ENCODE measurements at places on chromosomes 3 and 15.

- H3K4me1 ChIP-seq: peaks cover 37% of the 10 kb centered on the region
- DNase-seq: peak; percentile 84
- H3K4me3 ChIP-seq: peak overlapping the region; percentile 81
- no peaks in the 10 kb centered on the region for H3K27me3 ChIP-seq
These were observed 951 bp downstream of the FNDC3B start for GRCh38 chr3:172040078-172040980.

DNA sequence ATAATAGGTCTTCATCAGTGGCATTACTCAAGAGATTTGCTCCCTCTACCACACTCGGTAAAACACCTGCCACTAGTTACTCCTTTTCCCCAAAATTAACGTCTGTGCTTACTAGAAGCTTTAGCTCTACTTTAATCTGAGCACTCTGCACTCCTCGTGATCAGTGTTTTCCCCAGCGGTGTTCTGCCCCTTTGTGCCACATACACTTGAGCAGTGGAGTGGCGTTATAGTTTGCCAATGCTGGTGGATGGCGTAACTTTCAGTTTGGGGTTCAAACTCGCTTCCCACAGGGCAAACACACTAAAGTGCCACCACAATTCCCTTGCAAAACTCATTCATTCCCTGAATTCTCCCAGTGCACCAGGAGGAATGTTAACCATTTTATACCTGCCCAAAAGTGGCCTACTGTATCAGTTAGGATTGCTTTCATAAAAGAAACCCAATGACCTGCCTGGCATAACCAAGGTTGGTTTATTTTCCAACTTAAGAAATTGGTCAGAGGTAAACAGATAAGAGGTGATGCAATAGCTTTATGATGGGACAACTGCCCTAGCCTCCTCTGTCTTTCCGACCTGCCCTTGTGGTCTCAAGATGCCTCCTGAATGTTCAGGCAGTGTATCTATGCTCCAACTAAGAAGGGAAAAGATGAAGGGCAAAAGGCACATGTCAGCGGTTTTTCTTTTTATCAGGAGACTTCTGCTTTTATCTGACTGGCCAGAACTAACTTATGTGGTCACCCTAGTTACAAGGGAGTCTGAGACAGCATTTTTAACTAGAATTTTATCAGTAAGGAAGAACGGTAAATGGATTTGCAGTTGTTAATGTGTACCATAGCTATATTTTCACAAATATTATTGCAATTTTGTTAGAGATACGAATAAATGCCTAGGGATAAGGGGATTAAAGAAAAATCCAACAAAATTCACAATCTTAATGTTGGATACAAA, 83.9 kb downstream of the FSIP1 start:
- H3K27ac ChIP-seq: peak overlapping the region; percentile 80
- peak; percentile 79 for DNase-seq
- H3K36me3 ChIP-seq: no peaks in the 10 kb centered on the region
- H3K4me1 ChIP-seq: peaks cover 14% of the 10 kb centered on the region
- H3K4me3 ChIP-seq: no peak overlapping the region

DNA sequence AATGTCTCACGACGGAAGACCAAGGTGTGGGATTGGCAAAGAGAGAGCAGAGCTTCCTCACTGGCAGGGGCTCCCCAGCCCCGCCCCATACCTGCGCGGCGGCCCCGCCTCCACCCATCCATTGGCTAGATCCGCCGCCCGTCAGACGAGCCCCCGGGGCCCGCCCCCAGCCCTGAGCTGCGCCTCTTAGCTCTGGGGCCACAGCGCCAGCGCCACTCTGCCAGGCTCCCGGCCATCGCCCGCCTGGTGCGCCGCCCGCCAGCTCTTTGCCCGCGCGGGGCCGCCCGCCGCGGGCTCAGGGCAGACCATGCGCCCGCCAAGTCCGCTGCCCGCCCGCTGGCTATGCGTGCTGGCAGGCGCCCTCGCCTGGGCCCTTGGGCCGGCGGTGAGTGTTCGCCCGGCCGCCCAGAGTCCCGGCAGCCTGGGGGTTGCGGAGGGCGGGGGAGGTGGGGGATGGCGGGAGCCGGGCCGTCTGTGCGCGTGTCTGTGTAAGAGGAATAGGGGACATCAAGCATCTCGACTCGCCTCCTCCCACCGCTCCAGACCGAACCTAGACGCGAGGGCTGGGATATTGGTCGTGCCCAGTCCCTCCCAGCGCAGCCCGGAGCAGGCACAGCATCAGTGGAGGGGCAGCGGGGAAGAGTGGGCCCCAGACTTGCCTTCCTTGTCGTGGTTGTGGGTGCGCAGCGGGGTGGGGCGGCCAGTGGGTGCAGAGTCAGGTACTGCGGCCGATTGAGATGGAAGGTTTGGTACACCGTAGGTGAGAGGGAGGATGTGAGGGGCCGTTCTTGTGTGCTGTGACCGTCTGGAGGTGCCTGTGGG, at the start of gene VIPR1:
TSS of gene VIPR1 (plus strand) at position 215 of the 822 bp plus-strand sequence. CDS start at position 308, 93 bp downstream.
- H3K36me3 ChIP-seq: no peaks in the 10 kb centered on the region
- H3K27me3 ChIP-seq: peaks cover 52% of the 10 kb centered on the region
- H3K4me1 ChIP-seq: peaks cover 4% of the 10 kb centered on the region
- peak; percentile 83 for DNase-seq
- no peak within 1 kb of the TSS for H3K27ac ChIP-seq

- H3K4me1 ChIP-seq: peaks cover 8% of the 10 kb centered on the region
- H3K27ac ChIP-seq: no peak overlapping the region
- no peak overlapping the region for H3K4me3 ChIP-seq
- no peak for DNase-seq
These were observed 45.1 kb upstream of the FGD5 start for GRCh38 chr3:14773691-14774128.

DNA sequence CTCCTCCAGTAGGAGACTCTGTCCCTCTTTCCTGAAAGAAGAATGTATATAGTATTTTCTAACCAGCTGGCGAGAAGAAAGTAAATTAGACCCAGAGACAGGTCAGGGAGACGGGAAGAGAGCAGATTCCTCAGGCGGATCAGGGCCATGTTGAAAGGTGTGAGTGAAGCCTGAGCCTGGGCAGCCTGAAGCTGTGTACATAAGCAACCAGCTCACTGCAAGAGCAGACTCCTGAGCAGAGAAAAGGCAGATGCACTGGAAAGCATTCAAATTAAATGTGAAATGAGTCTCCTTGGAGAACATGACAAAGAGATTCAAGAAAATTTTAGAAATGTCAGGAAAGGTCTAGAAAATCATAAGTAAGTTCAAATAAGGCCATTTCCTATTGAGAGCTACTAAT, 165.8 kb downstream of the GOLIM4 start:
- no peaks in the 10 kb centered on the region for H3K27me3 ChIP-seq
- no peaks in the 10 kb centered on the region for H3K4me1 ChIP-seq
- H3K36me3 ChIP-seq: no peaks in the 10 kb centered on the region
- H3K27ac ChIP-seq: no peak overlapping the region

DNA sequence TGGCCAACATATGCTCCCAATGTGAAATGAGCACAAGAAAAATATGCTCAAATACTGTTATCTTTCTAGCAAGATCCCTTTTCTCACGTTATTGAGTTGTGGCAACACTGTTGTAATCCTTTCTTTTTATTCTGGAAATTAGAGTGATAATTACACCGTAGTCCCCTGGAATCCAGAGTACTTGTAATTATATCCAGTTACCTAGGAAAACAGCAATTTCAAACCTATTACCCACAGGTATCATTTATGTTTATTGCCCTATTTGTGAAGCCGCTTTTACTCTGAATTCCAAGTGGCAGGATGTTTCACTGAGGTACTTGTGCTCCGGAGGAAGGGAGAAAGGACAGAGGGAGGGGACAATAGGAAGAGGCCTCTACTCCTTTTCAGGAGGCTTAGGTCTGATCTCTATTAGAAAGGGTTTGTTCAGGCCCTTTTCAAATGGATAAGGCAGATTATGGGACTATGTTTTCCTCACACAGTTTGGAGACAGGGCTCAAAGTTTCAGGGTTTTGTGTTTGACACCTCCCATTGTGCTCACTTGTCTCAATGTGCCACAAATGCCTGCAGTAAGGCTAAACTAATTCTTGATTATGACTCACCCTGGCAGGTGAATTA, 646.6 kb downstream of the TUSC7 start:
- H3K27me3 ChIP-seq: no peaks in the 10 kb centered on the region
- H3K36me3 ChIP-seq: no peaks in the 10 kb centered on the region

GRCh38 chr3:23252122-23252521, 49.0 kb downstream of the UBE2E2 start:
- H3K27ac ChIP-seq: no peak overlapping the region
- no peaks in the 10 kb centered on the region for H3K4me1 ChIP-seq
- no peaks in the 10 kb centered on the region for H3K27me3 ChIP-seq
- DNase-seq: no peak
- no peak overlapping the region for H3K4me3 ChIP-seq
- H3K36me3 ChIP-seq: no peaks in the 10 kb centered on the region

DNA sequence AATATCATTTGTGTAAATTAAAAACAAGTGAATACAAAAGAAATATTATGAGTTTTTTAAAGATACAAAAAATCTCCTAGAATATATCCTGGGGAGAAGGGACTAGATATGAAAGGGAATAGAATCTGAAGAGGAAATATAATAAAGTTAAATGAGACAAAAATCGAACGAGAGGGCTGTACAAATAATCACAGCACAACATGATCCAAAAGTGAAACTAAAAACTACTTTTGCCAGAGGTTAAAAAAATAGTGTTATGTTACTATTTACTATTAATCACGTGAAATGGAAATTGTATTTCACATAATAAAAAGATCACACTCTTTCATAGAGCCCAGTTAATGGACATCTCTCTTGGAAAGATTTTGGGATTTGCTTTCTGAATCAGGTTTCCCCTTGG, 28.6 kb downstream of the CGGBP1 start:
- DNase-seq: no peak
- no peak overlapping the region for H3K27ac ChIP-seq
- H3K36me3 ChIP-seq: no peaks in the 10 kb centered on the region
- peaks cover 7% of the 10 kb centered on the region for H3K4me1 ChIP-seq
- no peaks in the 10 kb centered on the region for H3K27me3 ChIP-seq
- H3K4me3 ChIP-seq: no peak overlapping the region

DNA sequence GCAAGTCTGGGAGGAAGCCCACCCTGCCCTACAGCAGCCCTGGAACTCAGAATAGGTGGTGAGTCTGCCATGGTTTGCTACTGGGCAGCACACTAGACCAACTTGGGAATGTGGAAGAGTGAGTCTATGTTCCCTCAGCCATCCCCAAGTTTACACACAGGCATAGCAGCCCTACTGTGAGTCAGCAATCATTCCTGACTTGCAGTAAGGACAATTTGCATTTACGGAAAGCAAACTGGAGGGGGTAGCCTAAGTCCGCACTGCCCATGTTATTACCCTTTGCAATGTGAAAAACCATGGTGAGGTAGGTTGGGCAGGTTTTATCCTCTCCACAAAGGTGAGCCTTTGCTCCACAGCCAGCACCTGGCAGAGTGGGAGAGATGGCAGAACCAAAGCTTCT, 4.6 kb downstream of the TCTA start:
- H3K27me3 ChIP-seq: no peaks in the 10 kb centered on the region
- peaks cover 14% of the 10 kb centered on the region for H3K4me1 ChIP-seq
- peak; percentile 2 for DNase-seq

DNA sequence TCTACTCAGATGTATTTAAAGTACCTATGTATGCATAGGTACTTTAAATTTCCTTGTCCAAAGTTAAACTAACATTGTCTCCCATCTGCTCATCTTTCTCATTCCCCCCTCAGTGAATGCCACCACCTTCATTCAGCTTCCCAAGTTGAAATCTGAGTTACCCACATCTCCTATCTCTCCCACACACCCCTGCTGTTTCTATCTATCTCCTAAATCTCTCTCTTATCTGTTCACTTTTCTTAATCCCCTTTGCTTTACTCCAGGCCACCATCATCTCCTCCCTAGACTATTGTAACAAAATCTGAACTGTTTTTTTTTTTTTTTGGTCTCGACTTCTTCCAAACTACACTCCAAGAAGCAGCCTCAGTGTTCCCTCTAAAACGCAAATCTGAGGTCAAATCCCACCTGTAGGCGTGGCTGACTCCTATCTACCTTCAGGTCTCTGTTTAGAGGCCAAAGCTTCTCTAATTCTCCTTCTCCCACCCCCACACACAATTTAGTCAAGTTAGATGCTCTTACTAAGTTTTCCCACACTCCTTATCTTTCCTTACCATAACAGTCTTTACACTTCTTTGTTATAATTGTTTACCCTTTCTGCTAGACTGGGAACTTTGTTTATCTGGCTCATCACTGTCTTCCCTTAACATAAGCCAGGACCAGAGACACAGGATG, 3.5 kb upstream of the NEO1 start:
- H3K36me3 ChIP-seq: no peaks in the 10 kb centered on the region
- H3K27me3 ChIP-seq: peaks cover 10% of the 10 kb centered on the region

- no peaks in the 10 kb centered on the region for H3K36me3 ChIP-seq
- peak within 1 kb of the TSS; percentile 52 for H3K27ac ChIP-seq
- peaks cover 4% of the 10 kb centered on the region for H3K4me1 ChIP-seq
These were observed at the start of gene GXYLT2 for GRCh38 chr3:72887705-72888545. TSS of gene GXYLT2 (plus strand) at chr3:72888046. CDS start at chr3:72888234, 188 bp downstream.

DNA sequence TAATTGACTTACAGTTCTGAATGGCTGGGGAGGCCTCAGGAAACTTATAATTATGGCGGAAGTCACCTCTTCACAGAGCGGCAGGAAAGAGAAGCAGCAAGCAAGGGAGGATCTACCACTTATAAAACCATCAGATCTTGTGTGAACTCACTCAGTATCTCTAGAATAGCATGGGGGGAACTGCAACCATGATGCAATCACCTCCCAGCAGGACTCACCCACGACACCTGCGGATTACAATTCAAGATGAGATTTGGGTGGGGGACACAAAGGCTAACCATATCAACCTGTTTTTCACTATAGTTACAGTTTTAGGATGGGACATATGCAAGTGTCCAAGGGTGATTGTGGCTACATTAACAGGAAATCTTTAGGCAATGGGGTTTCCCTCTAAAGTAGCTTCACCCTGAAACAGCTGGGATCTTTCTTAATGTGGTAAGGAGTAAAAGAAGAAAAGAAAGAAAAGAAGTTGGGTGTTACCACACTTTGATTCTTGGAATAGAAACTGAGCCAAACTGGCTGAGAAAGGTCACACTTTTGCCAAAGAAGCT, 453.8 kb downstream of the OTOL1 start:
- H3K27ac ChIP-seq: no peak overlapping the region
- H3K4me3 ChIP-seq: no peak overlapping the region
- H3K27me3 ChIP-seq: no peaks in the 10 kb centered on the region
- H3K36me3 ChIP-seq: no peaks in the 10 kb centered on the region
- H3K4me1 ChIP-seq: no peaks in the 10 kb centered on the region
- no peak for DNase-seq

- H3K4me3 ChIP-seq: no peak within 1 kb of the TSS
- no peaks in the 10 kb centered on the region for H3K36me3 ChIP-seq
- H3K27ac ChIP-seq: peak within 1 kb of the TSS; percentile 24
- no peaks in the 10 kb centered on the region for H3K27me3 ChIP-seq
- DNase-seq: no peak
These were observed at the start of gene DNAJA4 for GRCh38 chr15:78264304-78265136. TSS of gene DNAJA4 (plus strand) at chr15:78264562. CDS start at chr15:78264764, 202 bp downstream.

- H3K27ac ChIP-seq: no peak overlapping the region
- H3K4me1 ChIP-seq: no peaks in the 10 kb centered on the region
- H3K36me3 ChIP-seq: no peaks in the 10 kb centered on the region
These were observed 122.5 kb upstream of the SNRPN start for GRCh38 chr15:24832282-24832681.

All from K562 (cell line).